Transverse colon (tissue), 4 donors: ENCODE measurements at places on chromosomes 3 and 15.

DNA sequence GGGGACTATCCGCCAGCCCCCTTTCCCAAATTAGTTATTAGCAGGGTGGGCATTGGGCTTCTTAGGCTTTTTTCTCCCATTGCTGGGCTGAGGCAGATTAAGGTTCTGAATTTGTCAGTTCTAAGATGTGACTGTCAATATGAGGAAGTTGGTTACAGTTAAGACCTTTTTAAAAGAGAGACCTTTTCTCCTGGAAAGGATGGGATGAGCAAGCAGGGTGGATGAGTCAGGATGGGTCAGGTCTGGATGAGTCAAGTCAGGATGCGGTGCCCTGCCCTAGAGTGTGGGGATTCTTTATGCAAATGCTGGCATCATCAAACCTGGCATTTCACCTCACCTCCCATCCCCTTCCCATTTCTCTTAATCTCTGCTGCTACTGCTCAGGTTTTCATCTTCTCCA is 1.9 kb downstream of the AEN start:
- DNase-seq = no peak
- peaks cover 33% of the 10 kb centered on the region for H3K4me1 ChIP-seq
- H3K4me3 ChIP-seq = no peak overlapping the region

GRCh38 chr15:87962428-87962827 is 294.1 kb downstream of the NTRK3 start:
- H3K36me3 ChIP-seq = no peaks in the 10 kb centered on the region
- no peak overlapping the region for H3K4me3 ChIP-seq
- H3K27me3 ChIP-seq = no peaks in the 10 kb centered on the region
- DNase-seq = no peak

DNA sequence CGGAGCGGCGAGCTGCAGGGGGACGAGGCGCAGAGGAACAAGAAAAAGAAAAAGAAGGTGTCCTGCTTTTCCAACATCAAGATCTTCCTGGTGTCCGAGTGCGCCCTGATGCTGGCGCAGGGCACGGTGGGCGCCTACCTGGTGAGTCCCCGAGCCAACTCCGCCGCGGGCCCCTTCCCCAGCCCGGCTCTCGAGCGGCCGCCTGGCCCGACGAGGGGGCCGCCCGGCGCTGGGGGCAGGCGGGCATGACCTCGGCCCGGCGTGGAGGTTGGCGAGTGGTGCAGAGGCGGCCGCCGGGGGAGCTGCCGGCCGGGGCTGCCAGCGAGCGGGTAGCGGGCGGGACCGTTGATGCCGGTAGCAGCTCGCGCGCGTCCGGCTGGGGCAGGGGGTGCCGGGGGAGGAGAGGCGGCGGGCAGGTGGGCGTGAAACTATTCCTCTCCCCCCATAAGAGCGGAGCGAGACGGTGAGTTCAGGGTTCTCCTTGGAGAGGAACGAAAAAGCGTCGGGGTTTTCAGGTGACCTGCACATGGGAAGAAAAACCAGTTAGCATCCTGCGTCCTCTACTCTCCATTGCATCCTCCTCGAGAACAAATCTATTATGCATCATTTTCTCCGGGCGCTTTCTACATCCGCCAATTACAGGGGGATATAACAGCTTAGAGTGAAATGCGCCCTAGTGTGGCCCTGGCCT is 585 bp downstream of the SLCO3A1 start:
- H3K4me1 ChIP-seq = peaks cover 35% of the 10 kb centered on the region
- DNase-seq = peak; percentile 57
- H3K4me3 ChIP-seq = peak overlapping the region; percentile 66
- no peaks in the 10 kb centered on the region for H3K27me3 ChIP-seq
- no peaks in the 10 kb centered on the region for H3K36me3 ChIP-seq

GRCh38 chr3:12818273-12818672 is 21.8 kb downstream of the CAND2 start:
- H3K4me3 ChIP-seq = no peak overlapping the region
- H3K27me3 ChIP-seq = no peaks in the 10 kb centered on the region
- no peaks in the 10 kb centered on the region for H3K4me1 ChIP-seq
- no peak overlapping the region for H3K27ac ChIP-seq
- H3K36me3 ChIP-seq = no peaks in the 10 kb centered on the region
